Psoas muscle (tissue), 8 donors: ENCODE measurements at places on chromosomes 11 and 22. TPM values are rescaled to one million over a fixed set of nuclear protein-coding genes. Genes with fewer than 3 reads are reported as not detected.

GRCh38 chr11:76410851-76411357, 29.8 kb downstream of the GVQW3 start:
- no peaks in the 10 kb centered on the region for H3K27me3 ChIP-seq
- H3K4me1 ChIP-seq = peaks cover 3% of the 10 kb centered on the region
- DNase-seq = no peak
- H3K36me3 ChIP-seq = no peaks in the 10 kb centered on the region
- H3K4me3 ChIP-seq = no peak overlapping the region
- no peak overlapping the region for H3K27ac ChIP-seq

DNA sequence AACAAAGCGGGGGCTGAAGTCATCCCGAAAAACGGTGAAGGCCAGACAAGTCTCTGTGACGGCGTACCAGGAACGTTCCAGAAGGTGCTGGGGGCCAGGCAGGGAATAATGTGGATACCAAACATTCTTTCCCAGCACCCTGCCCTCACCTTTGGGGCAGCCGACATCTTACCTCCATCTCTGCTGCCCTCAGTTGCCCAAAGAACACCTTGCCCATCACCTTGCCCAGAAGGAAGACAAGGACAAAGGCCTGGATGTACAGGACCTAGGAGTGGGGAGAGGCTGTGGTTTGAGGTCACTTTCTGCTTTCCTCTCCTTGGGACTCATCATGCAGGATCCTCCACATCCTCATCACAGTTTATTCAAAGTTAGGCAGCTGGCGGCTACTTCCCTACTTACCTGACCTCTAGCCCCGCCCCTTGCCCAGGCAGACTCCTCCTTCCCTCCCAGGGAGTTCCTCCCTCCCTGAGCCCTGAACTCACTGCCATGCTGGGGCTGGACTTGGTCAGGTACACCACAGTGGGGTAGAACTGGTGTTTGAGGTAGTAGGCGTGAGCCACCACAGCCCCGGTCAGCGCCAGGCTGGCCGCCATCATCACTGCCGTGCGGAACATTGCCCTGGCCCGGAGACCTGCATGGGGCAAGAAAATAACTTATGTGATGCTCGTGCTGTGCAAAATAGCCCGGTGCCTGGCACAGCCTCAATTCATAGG, 1.2 kb downstream of the SYVN1 start:
- peak overlapping the region; percentile 96 for H3K27ac ChIP-seq
- no peaks in the 10 kb centered on the region for H3K27me3 ChIP-seq
- H3K4me1 ChIP-seq = peaks cover 30% of the 10 kb centered on the region
- peak overlapping the region; percentile 98 for H3K4me3 ChIP-seq

- H3K4me1 ChIP-seq = no peaks in the 10 kb centered on the region
- H3K36me3 ChIP-seq = no peaks in the 10 kb centered on the region
- DNase-seq = no peak
- H3K27me3 ChIP-seq = no peaks in the 10 kb centered on the region
Observed at GRCh38 chr11:17907046-17907445, 105.8 kb downstream of the SERGEF start.

- no peak overlapping the region for H3K27ac ChIP-seq
- no peaks in the 10 kb centered on the region for H3K27me3 ChIP-seq
- H3K36me3 ChIP-seq = no peaks in the 10 kb centered on the region
Observed at GRCh38 chr11:83819931-83820549, 533.9 kb upstream of the CCDC90B start.

DNA sequence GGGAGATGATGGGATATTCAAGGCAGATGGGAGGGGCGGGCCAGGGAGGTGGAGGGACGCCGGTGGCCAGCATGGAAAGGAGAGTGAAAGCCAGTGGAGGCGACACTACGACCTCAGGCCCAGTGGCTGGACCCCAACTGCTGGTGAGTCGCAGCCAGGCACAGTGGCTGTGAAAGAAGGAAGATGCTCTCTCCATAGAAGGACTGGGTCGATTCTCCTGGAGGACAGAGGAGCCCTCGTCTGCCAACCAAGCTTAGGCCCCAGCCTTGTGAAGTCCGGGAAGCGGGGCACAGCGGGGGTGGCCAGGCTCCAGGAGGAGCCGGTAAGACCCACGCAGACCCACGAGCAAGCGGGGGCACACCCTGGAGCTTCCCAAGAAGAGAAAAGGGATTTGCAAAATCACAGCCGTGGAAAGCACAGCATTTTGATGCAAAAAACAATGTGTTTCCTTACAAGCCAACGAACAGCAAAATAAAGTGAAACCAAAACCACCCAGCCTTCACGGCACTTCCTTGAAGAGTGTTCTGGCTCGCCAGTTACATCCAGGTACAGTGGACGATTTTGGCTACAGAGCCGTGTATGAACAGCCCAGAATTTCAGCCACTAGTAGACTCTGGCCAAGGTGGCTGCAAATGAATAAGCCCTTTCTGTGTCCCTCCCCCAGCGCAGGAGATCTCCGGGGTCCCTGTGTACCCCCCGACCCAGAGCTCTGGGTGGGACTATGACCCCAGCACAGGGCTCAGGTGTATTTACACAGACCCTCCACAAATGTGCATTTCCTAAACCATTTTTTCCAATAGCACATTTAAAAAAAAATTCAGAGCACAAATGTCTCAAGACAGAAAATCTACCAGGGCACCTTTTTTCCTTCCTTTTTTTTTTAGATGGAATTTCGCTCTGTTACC, 96.9 kb downstream of the TRMU start:
- H3K4me1 ChIP-seq = no peaks in the 10 kb centered on the region
- no peak for DNase-seq
- no peaks in the 10 kb centered on the region for H3K27me3 ChIP-seq
- H3K27ac ChIP-seq = no peak overlapping the region
- peak overlapping the region; percentile 49 for H3K4me3 ChIP-seq

DNA sequence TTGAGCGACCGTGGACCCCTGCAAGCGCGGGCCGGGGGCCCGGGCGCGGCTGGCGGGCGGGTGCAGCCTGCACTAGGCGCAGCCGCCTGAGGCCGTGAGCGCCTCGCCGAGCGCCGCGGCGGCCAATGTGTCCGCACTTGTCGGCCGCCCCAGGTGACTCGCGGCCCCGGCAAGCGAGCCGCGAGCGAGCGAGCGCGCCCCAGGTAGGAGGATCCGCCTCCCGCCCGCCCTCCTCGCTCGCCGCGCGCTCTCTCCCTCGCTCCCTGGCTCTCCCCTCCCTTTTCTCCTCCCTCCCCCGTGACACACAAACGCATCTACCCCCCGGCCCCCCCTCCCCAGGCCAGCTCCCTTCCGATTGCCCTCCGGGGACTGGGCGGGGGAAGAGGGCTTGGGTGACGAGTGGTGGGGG, at the start of gene WNT7B:
Gene WNT7B, minus strand, starts transcription at position 160 of the 409 bp plus-strand sequence. CDS start 408 bp downstream, outside the sequence.
- no peak within 1 kb of the TSS for H3K27ac ChIP-seq
- peaks cover 59% of the 10 kb centered on the region for H3K27me3 ChIP-seq
- DNase-seq = no peak
- H3K4me3 ChIP-seq = peak within 1 kb of the TSS; percentile 41

Gene FTH1
- total RNA-seq = 2,269 TPM

DNA sequence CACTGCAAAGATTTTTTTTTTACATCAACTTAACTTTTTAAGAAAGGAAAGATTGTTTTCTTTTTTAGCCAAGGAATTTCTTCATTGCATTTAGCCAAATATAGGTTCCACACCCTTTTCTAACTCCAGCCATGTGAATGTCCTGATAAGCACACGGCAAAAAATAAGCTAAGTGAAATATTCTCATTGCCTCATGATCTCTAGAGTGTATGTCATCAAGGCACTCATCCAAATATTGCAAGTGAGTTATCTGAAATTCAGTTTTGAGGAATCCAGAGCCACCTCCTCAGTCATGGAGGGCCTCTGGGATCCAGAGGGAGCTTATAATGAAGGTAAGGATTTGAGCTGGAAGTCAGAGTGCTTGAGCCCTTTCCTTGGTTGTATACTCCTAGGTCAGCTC, 80.0 kb downstream of the BLID start:
- no peak for DNase-seq
- H3K4me1 ChIP-seq = no peaks in the 10 kb centered on the region
- no peaks in the 10 kb centered on the region for H3K36me3 ChIP-seq
- no peaks in the 10 kb centered on the region for H3K27me3 ChIP-seq

DNA sequence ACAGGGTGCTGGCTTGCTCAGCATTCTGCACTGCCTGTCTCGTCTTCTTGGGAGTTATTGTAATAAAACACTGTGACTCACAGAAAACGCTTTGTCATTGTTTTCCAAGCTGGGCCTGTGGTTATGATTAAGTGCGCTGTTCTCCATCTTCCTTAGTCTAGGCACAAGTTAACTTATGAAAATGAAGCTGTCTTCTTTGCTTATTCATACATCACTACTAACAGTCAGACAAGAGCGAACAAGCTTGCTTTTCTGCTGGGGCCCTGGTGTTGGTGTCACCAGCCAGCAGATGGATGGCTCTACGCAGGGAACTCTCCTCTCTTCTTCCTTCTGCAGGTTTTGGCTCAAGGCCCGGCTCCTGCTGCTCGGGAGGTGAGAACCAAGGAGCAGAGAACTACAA, 380.1 kb upstream of the SYN3 start:
- no peak for DNase-seq
- peaks cover 3% of the 10 kb centered on the region for H3K4me1 ChIP-seq
- no peak overlapping the region for H3K27ac ChIP-seq
- no peaks in the 10 kb centered on the region for H3K36me3 ChIP-seq
- no peaks in the 10 kb centered on the region for H3K27me3 ChIP-seq
- H3K4me3 ChIP-seq = no peak overlapping the region

DNA sequence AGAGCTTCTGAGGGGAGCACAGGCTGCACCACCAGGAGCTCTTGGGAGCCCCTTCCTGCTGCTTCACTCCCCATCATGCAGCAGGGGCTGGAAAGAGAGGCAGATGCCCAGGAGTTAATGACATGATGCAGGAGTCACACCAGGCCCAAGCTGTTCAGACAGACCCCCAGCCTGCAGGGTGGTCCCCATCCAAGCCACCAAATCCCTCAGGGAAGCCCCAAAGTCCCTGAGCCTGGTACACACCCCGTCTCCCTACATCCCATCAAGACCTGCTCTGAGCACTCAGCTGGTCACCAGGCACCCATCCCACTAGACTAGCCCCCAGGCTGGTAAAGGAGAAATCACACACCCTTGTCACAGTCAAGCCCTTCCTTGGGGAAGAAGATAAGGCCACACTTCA, 11.3 kb downstream of the CYB561A3 start:
- H3K27ac ChIP-seq = no peak overlapping the region
- no peak for DNase-seq
- H3K27me3 ChIP-seq = no peaks in the 10 kb centered on the region
- H3K4me1 ChIP-seq = no peaks in the 10 kb centered on the region

GRCh38 chr11:125180413-125181305, 16.1 kb downstream of the PKNOX2 start:
- H3K36me3 ChIP-seq = no peaks in the 10 kb centered on the region
- no peak overlapping the region for H3K27ac ChIP-seq
- peaks cover 24% of the 10 kb centered on the region for H3K4me1 ChIP-seq
- H3K27me3 ChIP-seq = no peaks in the 10 kb centered on the region
- DNase-seq = no peak

GRCh38 chr11:64684357-64684756, 38.6 kb downstream of the NRXN2 start:
- no peak overlapping the region for H3K4me3 ChIP-seq
- DNase-seq = no peak
- H3K27me3 ChIP-seq = no peaks in the 10 kb centered on the region
- H3K27ac ChIP-seq = no peak overlapping the region

DNA sequence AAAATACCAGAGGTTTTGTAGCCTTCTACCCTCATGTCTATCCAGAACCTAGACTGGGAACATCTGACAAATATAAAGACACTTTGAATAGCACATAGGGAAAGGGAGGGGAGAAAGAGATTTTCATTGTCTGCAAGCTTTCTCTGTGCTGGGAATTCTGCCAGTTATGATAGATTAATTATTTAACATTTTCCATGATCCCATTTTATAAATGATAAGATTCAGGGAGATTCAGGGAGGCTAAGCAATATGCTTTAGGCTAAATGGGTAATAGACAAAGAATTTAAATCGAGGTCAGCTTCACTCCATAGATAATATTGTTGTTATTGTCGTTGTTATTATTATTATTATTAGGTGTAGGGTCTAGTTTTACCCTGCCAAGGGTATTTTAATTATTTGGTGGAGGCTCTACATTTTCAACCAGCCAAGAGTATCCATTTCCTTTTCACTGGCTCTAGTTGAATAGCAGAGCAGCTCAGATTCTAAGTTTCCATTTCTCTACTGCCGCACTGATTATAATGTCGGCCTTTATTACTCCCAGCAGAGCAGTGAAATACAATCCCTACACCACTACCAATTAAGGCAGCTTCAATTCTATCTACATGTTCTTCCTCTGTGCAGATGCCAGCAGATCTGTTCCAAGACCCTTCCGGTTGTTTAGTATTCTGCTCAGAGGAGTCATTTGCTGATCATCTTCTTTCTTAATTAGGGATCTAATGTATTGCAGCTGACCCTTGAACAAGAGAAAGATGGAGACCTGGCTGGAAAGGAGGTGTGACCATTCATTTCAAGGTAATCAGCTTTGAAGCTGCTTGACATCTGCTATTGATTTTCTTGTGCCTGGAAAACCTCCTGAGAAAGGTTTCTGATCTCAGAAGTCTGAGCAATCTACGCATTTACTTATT, 23.8 kb upstream of the SYN3 start:
- DNase-seq = no peak
- no peak overlapping the region for H3K4me3 ChIP-seq
- no peaks in the 10 kb centered on the region for H3K27me3 ChIP-seq
- no peak overlapping the region for H3K27ac ChIP-seq

Gene MGAT3
- 1.4 TPM for total RNA-seq

DNA sequence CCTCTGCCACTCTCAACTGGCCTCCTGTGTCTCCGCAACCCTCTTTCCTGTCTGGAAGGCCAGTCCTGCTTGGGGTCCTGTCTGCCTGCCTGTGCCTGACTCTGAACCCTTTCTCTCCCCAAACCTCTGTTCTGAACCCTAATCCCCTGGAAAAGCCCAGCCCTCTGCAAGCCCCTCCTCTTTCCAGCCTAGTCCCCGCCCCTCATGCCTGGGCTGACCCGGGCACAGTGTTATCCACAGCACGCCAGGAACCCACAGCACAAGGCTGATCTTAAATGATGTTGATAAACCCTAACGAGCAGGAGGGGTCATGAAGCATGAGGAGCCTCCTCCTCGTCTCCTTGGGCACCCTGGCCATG, at the start of gene IFITM10:
Gene IFITM10, minus strand, starts transcription at position 115 of the 359 bp plus-strand sequence. CDS start 153 bp downstream, outside the sequence.
- peak within 1 kb of the TSS; percentile 79 for H3K27ac ChIP-seq
- DNase-seq = no peak

DNA sequence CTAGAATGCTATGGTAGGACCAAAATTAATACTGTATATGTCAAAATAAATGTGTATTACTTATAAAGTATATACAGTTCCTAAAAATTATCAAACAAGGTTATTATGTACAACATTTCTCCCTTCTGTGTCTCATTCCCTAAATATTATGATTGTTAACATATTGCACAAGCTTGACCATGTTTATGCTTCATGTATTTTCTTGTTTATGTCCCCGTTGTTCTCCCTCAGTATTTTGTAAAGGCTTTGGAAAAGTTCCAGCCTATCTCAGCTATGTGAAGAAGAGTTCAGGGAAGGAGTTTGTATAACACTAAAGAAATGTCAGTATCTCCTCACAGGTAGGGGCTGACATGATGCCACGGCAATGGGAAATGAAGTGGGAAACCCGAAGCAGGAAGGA, 19.6 kb downstream of the ADM start:
- DNase-seq = no peak
- peaks cover 27% of the 10 kb centered on the region for H3K4me1 ChIP-seq
- H3K27me3 ChIP-seq = no peaks in the 10 kb centered on the region

- H3K27me3 ChIP-seq = peaks cover 6% of the 10 kb centered on the region
- no peak overlapping the region for H3K27ac ChIP-seq
- H3K4me1 ChIP-seq = no peaks in the 10 kb centered on the region
- DNase-seq = no peak
- no peak overlapping the region for H3K4me3 ChIP-seq
Observed at GRCh38 chr22:50081426-50082196, 3.6 kb downstream of the MLC1 start.
